Subcutaneous preadipocyte (primary cell): ENCODE measurements at places on chromosomes 3 and 15. TPM values are rescaled to one million over a fixed set of nuclear protein-coding genes. Genes with fewer than 3 reads are reported as not detected.

Gene IQCF5
- total RNA-seq = not detected in 2 replicates

Gene ATP11B
- 55.5 and 73.9 TPM in 2 replicates for total RNA-seq

Gene KLF13
- 34.9 and 40.7 TPM in 2 replicates for total RNA-seq

Gene KLHL40
- total RNA-seq = not detected in 2 replicates

Gene FSD2
- not detected in 2 replicates for total RNA-seq

Gene CAPN7
- total RNA-seq = 30.1 and 41.1 TPM in 2 replicates

Gene XIRP1
- total RNA-seq = not detected in 2 replicates

Gene TYRO3
- 7.0 and 11.9 TPM in 2 replicates for total RNA-seq

Gene KLF15
- total RNA-seq = 2.0 and 4.4 TPM in 2 replicates

Gene STX19
- total RNA-seq = not detected in 2 replicates
